ENCODE measurements at places on chromosomes 3 and 15. TPM values are rescaled to one million over a fixed set of nuclear protein-coding genes. Genes with fewer than 3 reads are reported as not detected.

Gene REC114
- not detected for total RNA-seq

Gene GHSR
- total RNA-seq = not detected

Gene ERICH6
- not detected for total RNA-seq

Gene SPATA12
- 0.10 TPM for total RNA-seq

Gene DOCK3
- 6.1 TPM for total RNA-seq

Gene SCG5
- 48.1 TPM for total RNA-seq

Gene CLEC3B
- total RNA-seq = not detected

Gene C3orf85
- not detected for total RNA-seq

Gene ADAMTS17
- total RNA-seq = 0.74 TPM

All from GM23338 (cell line).